Natural killer cell treated with Interleukin-12 subunit alpha and Interleukin-12 subunit beta and Interleukin-15 and Interleukin-18, amount 100 ng/mL, for 72 hours (primary cell): ENCODE measurements at places on chromosomes 13 and 19. TPM values are rescaled to one million over a fixed set of nuclear protein-coding genes. Genes with fewer than 3 reads are reported as not detected.

GRCh38 chr13:23411706-23412105 lies 21.8 kb downstream of the SACS start:
- H3K27ac ChIP-seq, result no peak overlapping the region
- H3K4me3 ChIP-seq, result no peak overlapping the region
- no peaks in the 10 kb centered on the region for H3K4me1 ChIP-seq
- H3K27me3 ChIP-seq, result peaks cover 7% of the 10 kb centered on the region

- peaks cover 20% of the 10 kb centered on the region for H3K4me1 ChIP-seq
- no peak for DNase-seq
- H3K27me3 ChIP-seq, result no peaks in the 10 kb centered on the region
- H3K4me3 ChIP-seq, result no peak overlapping the region
- H3K36me3 ChIP-seq, result no peaks in the 10 kb centered on the region
- peak overlapping the region; percentile 0 for H3K27ac ChIP-seq
Observed at GRCh38 chr13:97212601-97213040, 9.5 kb upstream of the MBNL2 start.

GRCh38 chr19:51688671-51689571 lies 4.2 kb upstream of the SPACA6 start:
- peaks cover 45% of the 10 kb centered on the region for H3K27me3 ChIP-seq
- no peak for DNase-seq
- H3K27ac ChIP-seq, result peak overlapping the region; percentile 3
- H3K4me3 ChIP-seq, result peak overlapping the region; percentile 73

DNA sequence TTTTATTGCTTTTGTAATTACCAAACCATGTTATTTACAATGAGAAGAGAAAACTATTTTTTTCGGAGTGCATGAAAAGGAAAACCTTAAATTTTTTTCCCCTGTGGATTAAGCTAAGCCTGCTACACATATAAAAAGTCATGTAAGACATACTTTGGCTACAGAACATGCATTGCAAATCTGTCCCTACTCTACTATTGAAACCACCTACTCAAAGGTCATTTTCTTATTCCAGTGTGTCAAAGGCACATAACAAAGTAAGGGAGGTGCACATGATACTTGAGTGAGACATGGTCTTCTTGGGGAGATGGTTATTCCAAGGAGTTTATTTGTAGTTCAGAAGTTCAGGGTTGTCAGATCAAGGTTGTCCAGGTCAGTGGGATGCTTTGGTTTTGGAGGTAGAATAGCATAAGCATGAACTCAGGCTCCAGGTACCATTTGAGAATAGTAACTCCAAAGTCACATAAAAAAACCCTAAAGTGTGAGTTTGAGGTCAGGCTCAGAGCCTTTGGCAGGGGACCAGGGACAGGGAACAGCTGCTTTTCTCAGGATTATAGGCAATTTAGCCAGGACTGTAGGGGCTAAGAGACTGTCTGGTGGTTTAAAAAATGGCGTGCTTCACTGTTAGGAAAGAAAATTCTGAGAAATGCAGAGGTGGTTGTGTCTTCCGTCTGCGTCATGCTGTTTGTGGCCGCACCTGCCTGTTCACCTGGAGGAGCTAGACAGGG lies 15.4 kb downstream of the FARP1 start:
- no peak for DNase-seq
- H3K27me3 ChIP-seq, result peaks cover 7% of the 10 kb centered on the region
- no peak overlapping the region for H3K4me3 ChIP-seq
- no peaks in the 10 kb centered on the region for H3K36me3 ChIP-seq
- H3K4me1 ChIP-seq, result no peaks in the 10 kb centered on the region

DNA sequence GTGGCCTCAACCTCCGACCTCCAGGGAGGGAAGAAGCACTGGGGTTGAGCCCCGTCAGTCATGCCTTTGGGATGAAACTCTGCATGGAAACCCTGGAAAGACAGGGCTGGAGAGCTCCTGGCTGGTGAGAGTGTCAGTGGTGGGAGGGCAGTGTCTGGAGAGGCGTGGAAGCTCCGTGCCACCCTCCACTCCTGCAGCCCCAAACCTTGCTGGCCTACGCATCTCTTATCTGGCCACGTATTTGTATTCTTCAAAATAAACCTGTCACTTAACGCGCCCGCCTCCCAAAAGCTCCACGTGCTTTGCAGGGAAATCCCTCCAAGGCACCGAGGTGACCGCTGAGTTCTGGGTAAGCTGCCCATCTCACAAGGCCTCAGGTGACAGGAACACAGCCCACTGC lies 84.3 kb downstream of the TEX29 start:
- H3K4me1 ChIP-seq, result no peaks in the 10 kb centered on the region
- no peak overlapping the region for H3K27ac ChIP-seq
- no peaks in the 10 kb centered on the region for H3K36me3 ChIP-seq
- no peaks in the 10 kb centered on the region for H3K27me3 ChIP-seq
- peak; percentile 15 for DNase-seq

- peaks cover 13% of the 10 kb centered on the region for H3K4me1 ChIP-seq
- peak overlapping the region; percentile 12 for H3K4me3 ChIP-seq
- H3K36me3 ChIP-seq, result no peaks in the 10 kb centered on the region
- DNase-seq, result no peak
Observed at GRCh38 chr19:18432275-18433014, 5.5 kb downstream of the ISYNA1 start.

DNA sequence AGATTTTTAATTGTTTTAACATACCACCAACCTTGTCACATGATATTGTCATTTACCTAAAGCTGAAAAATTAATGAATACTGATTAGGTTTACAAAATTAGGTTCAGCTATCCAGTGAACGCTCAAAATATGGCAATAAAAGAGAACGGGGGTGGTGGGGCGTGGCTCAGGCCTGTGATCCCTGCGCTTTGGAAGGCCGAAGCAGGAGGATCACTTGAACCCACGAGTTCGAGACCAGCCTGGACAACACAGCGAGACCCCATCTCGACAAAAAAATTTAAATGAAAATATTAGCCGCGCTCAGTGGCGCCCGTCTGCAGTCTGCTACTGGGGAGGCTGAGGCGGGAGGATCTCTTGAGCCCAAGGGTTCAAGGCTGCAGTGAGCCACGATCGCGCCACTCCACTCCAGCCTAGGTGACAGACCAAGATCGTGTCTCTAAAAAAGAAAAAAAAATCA lies 516 bp upstream of the FAM32A start:
- H3K27ac ChIP-seq, result peak overlapping the region; percentile 98
- no peak for DNase-seq
- peaks cover 13% of the 10 kb centered on the region for H3K36me3 ChIP-seq
- peaks cover 29% of the 10 kb centered on the region for H3K4me1 ChIP-seq
- H3K27me3 ChIP-seq, result no peaks in the 10 kb centered on the region

GRCh38 chr19:33067121-33067520 lies 2.4 kb upstream of the RHPN2 start:
- H3K4me3 ChIP-seq, result no peak overlapping the region
- no peaks in the 10 kb centered on the region for H3K27me3 ChIP-seq
- DNase-seq, result no peak
- H3K27ac ChIP-seq, result no peak overlapping the region

- no peaks in the 10 kb centered on the region for H3K4me1 ChIP-seq
- H3K27me3 ChIP-seq, result no peaks in the 10 kb centered on the region
- no peak overlapping the region for H3K27ac ChIP-seq
- no peak overlapping the region for H3K4me3 ChIP-seq
- no peaks in the 10 kb centered on the region for H3K36me3 ChIP-seq
- DNase-seq, result no peak
Observed at GRCh38 chr13:32473650-32474049, 45.7 kb upstream of the N4BP2L1 start.

- H3K4me1 ChIP-seq, result peaks cover 4% of the 10 kb centered on the region
- no peak overlapping the region for H3K27ac ChIP-seq
- H3K27me3 ChIP-seq, result no peaks in the 10 kb centered on the region
Observed at GRCh38 chr19:3537101-3537437, 1.9 kb upstream of the TEKTIP1 start.

DNA sequence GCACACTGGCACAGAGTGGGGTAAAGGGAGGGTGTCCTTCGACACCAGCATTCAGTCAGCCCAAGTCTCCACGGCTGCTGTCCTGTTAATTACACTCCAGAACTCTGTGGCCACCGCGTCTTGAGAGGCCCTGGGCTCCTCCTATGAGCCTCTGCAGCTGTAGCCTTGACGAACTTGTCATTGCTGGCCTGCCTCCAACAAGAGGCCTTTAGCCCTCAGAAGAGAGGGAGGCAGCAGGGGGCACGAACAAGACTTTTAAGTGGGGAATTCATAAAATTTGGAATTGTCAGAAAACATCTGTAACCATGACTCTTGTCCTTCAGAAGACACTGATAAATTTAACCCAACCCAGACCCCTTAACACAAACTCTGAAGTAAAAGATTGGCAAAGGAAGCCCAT lies 241.9 kb downstream of the UQCRFS1 start:
- H3K36me3 ChIP-seq, result no peaks in the 10 kb centered on the region
- DNase-seq, result no peak
- H3K4me1 ChIP-seq, result no peaks in the 10 kb centered on the region
- no peak overlapping the region for H3K27ac ChIP-seq

DNA sequence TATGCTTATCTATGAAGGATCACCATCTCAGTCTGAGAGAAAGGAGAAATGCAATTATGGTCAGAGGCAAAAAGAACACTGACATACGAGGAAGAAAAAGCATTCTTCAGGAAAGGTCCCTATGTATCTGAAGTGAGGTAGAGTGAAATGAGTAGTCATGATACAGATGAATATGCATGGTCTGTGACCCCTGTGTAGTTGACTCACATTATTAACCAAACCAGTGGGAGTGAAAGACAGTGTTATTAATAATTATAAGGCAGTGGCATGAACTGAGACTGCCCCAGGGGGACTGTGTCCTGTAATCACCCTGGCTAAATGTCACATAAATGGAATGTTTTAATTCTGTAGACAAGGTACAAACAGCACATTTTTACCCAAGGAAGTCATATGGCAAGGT lies 1320.2 kb upstream of the PCDH9 start:
- H3K27ac ChIP-seq, result no peak overlapping the region
- no peak for DNase-seq
- no peak overlapping the region for H3K4me3 ChIP-seq
- H3K4me1 ChIP-seq, result no peaks in the 10 kb centered on the region
- H3K36me3 ChIP-seq, result no peaks in the 10 kb centered on the region

GRCh38 chr13:46327246-46327645 lies 59.8 kb downstream of the RUBCNL start:
- H3K4me3 ChIP-seq, result no peak overlapping the region
- peaks cover 22% of the 10 kb centered on the region for H3K4me1 ChIP-seq
- no peaks in the 10 kb centered on the region for H3K36me3 ChIP-seq
- peak overlapping the region; percentile 23 for H3K27ac ChIP-seq

DNA sequence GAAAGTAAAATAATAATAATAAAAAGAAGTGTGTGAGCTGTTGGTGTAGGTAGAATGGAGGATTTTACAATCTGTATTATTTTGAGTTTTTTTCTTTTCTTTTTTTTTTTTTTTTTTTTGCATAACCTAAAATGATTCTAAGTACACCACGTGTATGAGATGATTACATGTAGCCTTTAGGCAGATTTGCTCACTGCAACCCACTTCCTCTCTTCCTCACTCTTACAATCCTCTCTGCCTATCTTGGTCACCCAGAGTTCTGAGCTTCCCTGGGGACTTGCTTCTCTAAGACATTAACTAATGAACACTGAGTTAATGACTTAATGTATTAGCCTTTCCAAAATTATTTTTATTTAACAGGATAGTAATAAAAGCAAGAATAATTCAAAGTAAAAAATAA lies 1169.6 kb downstream of the EFNB2 start:
- no peaks in the 10 kb centered on the region for H3K27me3 ChIP-seq
- no peaks in the 10 kb centered on the region for H3K4me1 ChIP-seq
- no peaks in the 10 kb centered on the region for H3K36me3 ChIP-seq
- no peak overlapping the region for H3K27ac ChIP-seq
- H3K4me3 ChIP-seq, result no peak overlapping the region
- DNase-seq, result no peak

- no peaks in the 10 kb centered on the region for H3K4me1 ChIP-seq
- no peaks in the 10 kb centered on the region for H3K36me3 ChIP-seq
- no peak for DNase-seq
- no peak overlapping the region for H3K4me3 ChIP-seq
- H3K27ac ChIP-seq, result no peak overlapping the region
Observed at GRCh38 chr13:104477261-104477660, 1411.0 kb upstream of the SLC10A2 start.

DNA sequence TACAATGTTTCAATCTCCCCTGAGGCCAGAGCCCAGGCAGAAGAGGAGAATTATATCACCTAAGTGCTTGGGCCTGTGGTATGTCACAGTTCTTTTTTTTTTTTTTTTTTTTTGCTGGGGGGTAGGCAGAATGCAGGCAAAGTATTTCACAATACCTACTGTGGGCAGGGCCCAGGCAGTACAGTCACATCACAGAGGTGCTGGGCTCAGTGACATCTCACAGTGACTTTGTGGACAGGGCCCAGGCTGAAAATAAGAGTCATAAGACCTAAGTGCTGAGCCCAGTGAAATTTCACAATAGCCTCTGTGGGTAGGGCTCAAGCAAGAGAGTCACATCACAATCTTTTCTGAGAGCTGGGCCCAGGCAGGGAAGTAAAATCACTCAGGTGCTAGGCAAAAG lies 15.9 kb upstream of the ZNF208 start:
- no peak overlapping the region for H3K4me3 ChIP-seq
- no peaks in the 10 kb centered on the region for H3K27me3 ChIP-seq
- no peaks in the 10 kb centered on the region for H3K36me3 ChIP-seq
- DNase-seq, result no peak

DNA sequence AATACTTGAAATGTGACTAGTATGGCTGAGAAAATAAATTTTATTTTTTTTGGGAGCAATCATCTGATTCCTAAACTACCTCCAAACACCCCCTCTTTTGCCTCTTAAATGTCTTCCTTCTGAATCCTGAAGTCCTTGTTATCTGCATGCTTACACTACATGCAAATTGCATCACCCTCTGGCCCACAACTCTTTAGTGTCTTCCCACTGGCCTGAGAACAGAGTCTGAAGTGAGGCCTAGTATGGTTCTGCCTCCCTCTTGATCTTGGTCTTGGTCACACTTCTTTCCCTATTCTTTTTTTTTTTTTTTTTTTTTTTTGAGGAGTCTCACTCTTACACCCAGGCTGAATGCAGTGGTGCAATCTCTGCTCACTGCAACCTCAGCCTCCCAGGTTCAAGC lies 4.8 kb downstream of the ZNF558 start:
- no peak overlapping the region for H3K4me3 ChIP-seq
- H3K27me3 ChIP-seq, result no peaks in the 10 kb centered on the region

GRCh38 chr13:66520511-66521355 lies 709.4 kb downstream of the PCDH9 start:
- no peak for DNase-seq
- H3K36me3 ChIP-seq, result no peaks in the 10 kb centered on the region
- H3K27me3 ChIP-seq, result no peaks in the 10 kb centered on the region
- H3K4me1 ChIP-seq, result no peaks in the 10 kb centered on the region
- no peak overlapping the region for H3K27ac ChIP-seq

GRCh38 chr19:3115916-3116602 lies 19.8 kb upstream of the GNA15 start:
- H3K27me3 ChIP-seq, result no peaks in the 10 kb centered on the region
- H3K4me3 ChIP-seq, result no peak overlapping the region
- H3K36me3 ChIP-seq, result no peaks in the 10 kb centered on the region
- H3K27ac ChIP-seq, result no peak overlapping the region

- H3K27ac ChIP-seq, result no peak overlapping the region
- H3K4me1 ChIP-seq, result no peaks in the 10 kb centered on the region
- no peaks in the 10 kb centered on the region for H3K27me3 ChIP-seq
Observed at GRCh38 chr13:106774621-106775020, 206.7 kb upstream of the ARGLU1 start.

Gene MYPOP
- 10.6 TPM for total RNA-seq

Gene DENND1C
- total RNA-seq, result 73.6 TPM

Gene OR2Z1
- total RNA-seq, result not detected

Gene FOXO1
- total RNA-seq, result 9.5 TPM

Gene TMEM255B
- total RNA-seq, result 1.3 TPM

Gene IL17D
- 0.22 TPM for total RNA-seq

Gene ZNF556
- total RNA-seq, result not detected

Gene FUT3
- total RNA-seq, result not detected

Gene IZUMO1
- not detected for total RNA-seq

Gene ICAM5
- total RNA-seq, result 0.83 TPM

Gene RNF17
- total RNA-seq, result not detected

Gene CLEC4M
- total RNA-seq, result not detected

Gene SKA3
- total RNA-seq, result 18.1 TPM
